ENCODE measurements at places on chromosomes 1 and 21.

DNA sequence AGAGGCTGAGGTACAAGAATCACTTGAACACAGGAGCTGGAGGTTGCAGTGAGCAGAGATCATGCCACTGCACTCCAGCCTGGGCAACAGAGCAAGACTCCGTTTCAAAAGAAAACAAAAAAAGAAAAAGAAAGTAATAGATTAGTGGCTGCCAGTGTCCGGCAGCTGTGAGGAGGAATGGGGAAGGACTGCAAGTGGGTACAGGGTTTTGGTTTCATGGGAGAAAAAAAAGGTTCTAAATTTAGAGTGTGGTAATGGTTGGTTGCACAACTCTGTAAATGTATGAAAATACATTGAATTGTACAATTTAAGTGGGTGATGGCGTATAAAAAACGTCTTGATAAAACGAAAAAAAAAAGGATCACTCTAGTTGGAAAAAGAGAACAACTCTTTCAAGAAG is 6.7 kb downstream of the TAF1A start:
- no peak for DNase-seq

- DNase-seq = no peak
Observed at GRCh38 chr21:14271641-14272040, 55.7 kb downstream of the RBM11 start.

- DNase-seq = no peak
Observed at GRCh38 chr1:5658340-5659316, 333.6 kb downstream of the NPHP4 start.

DNA sequence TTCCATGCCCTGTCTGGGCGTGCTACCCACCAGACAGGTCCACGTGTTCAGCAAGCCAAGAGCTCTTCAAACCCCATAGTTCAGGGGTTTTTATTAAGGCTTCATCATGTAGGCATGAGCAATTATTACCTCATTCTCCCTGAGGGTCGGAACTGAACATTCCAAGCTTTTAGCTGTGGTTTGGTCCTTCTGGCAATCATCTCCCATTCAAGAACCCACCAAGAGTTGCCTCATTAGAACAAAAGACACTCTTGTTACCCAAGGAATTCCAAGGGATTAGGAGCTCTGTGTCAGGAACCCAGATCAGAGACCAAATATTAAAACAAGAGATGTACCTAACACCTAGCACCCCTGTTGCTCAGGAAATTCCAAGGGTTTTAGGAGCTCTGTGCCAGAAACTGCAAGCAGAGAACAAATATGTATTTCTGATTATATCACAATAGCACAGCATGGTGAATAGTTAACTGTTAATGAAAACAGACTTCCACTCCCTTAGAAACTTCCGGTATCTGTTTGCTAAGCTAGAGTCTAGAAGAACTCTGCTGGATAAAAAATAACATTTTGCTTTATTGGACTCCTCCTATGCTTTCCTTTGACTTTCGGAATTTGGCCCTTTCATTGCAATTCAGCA is 201.2 kb upstream of the L1TD1 start:
- no peak for DNase-seq

DNA sequence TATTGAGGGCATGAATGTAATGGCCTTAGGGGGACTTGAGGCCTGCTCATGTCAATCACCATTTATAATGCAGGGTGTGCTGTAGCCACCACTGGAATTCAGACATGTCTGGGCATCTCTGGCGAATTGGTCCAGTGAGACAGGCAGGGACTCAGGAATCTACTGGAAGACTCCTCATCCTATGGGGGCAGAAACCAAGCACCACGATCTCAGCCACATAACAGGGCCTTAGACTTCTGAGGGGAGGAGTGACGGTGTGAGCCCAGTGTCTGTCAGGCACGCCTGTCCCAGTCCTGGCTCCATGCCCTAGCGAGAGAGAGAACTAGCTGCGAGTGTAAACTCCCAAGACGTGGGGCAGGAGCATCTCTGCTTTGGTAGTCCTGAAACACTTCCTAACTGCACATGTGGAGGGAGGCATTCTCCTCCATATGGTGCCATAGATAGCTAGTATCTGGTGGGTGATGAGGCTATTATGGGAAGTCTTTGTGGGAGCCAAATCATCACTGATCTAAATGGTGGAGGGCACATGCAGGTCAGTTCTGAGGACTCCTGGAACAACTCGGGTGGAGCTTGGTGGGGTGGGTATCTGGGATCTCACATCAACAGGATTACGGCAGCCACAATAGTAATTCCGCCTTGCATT is 29.8 kb upstream of the KIAA0040 start:
- DNase-seq = no peak

DNA sequence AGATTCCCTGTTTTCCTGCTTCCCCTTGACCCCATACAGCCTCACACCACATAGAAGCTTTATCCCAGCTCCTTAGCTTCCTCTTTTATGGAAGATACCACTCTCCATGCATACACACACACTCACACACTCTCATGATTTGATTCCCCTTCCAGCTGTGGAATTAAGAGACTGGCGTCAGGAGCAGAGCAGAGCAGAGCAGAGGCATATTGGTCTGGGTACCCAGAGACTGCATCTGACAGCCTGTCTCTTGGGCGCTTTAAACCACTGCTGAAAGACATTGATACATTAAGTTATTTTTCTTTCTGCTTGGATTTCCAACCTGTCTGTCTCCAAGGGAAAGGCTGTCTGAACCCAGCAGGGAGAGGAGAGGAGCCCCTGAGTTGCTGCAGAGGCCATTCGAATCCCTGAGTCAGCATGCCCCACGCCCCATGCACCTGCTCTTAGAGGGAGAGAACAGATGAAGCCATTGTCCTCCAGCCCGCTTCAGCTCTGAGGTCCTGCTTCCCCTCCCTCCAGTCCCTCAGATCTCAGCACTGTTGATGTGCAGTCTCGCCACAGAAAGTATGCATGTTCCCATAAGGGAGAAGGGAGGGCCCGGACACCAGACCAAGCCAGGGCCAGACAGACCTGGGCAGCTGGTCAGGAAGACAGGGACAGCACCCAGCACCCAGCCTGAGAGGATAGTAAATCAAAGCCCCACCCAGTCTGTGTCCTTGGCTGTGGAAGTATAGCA is 66.7 kb upstream of the GJB5 start:
- DNase-seq = no peak
